ENCODE measurements at places on chromosomes 7 and 10.

DNA sequence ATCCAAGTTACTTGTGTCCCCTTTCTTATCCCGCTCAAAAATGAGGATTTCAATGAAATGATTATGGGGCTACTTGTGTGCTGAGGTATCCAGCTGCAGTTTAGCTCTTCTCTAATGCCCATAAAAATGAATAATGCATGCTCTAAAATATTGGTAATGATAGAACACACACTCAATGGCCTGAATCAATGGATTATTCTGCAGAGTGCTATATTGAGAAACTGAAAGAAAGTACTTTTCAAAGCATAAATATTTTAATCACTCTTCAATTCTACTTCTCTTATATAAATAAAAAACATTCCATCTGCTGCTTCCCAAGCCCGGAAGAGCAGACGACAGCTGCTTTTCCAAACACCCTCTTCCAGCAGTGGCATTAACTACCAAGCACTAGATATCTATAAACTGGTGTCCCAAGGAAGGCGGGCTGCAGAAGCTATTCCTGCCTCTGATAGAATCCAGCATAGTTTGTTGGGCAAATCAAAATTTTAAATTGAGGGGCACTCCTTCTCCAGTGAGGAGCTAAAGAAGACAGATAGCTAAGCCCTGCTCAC is 284.9 kb upstream of the AOAH start:
- DNase-seq: no peak

DNA sequence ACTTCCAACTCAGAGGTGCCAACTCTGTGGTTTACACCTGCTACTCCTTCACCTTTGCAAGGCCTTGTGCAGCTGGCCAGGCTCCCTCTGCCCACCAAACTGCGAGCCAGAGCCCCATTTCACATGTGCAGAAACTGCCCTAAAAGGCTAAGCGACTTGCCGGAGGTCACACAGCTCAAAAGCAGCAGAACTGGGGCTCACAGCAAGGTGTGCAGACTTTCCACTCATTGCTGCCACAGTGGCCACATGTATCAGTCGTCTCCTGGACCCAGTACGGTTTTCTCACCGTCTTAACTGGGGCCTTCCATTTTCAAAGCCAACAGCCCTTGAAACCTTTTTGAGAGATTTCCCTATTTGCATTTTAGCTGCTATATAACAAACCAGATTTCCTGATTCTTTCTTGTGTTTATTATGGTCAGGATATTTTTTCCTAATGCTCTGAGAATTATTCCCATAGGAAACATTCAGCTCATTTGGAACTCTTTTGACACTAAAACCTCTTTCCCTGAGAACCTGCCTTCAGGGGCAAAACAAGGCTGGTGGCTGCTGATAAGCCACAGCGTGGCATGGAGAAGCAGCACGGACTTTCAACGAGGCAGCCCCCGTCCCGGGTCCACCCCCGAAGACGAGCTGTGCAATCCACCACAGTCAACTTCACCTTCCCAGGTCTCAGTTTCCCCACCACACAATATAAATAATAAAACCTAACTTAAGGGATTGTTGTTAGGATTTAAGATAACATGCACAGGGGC is 29.9 kb downstream of the SORBS1 start:
- DNase-seq: no peak

GRCh38 chr7:113856010-113856409 is 62.8 kb downstream of the PPP1R3A start:
- DNase-seq: no peak

- DNase-seq: no peak
Measured at GRCh38 chr10:97503406-97503805, 4.7 kb downstream of the UBTD1 start.

- DNase-seq: no peak
Measured at GRCh38 chr7:135224027-135224426, 9.6 kb upstream of the STRA8 start.

DNA sequence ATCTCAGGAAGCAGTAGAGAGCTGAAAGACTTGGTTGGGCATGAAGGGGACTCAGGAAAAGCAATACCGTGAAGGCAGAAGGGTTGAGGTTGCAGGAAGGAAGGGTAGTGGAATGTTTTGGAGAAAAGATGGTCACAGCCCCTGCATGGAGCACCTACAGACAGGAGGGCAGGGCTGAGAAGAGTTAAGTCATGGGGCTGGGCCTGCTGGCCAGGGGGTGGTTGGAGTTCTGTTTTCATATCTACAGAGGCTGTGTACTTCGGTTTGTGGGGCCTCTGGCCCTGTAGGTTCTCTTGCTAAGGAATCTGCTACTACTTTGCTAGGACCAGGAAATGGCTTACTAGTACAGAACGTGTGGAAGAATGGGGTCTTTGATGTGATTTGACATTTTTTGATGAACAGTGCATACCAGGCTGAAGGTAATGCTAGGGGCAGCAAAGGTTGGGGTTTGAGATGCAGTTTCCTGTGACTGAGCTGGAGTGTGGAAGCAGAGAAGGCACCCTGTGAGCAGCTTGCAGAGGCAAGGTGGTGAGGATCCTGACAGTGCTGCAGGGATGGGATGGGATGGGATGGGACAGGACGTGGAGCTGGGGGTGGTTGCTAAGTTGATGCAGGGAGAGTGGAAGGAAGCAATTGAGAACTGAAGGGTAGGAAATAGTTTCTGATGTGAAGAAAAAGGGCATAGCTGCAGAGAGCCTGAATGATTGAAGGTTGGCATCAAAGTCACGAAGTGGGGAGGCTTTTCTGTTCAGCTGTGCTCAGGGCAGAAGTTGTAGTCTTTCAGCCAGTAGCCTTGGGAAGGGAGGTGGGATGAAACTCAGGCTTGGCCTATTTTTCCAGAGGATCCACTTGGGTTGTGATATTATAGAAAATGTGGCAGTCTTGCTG is 7.8 kb downstream of the RPS24 start:
- no peak for DNase-seq

GRCh38 chr10:31484431-31485135 is 165.6 kb downstream of the ZEB1 start:
- DNase-seq: no peak

- DNase-seq: no peak
Measured at GRCh38 chr7:47690902-47691558, 109.1 kb upstream of the TNS3 start.

- DNase-seq: no peak
Measured at GRCh38 chr10:126969310-126969709, 64.1 kb downstream of the DOCK1 start.

GRCh38 chr7:55827577-55827976 is 35.0 kb downstream of the SEPTIN14 start:
- no peak for DNase-seq

- DNase-seq: no peak
Measured at GRCh38 chr7:27173956-27174873, at the start of gene HOXA10. TSS of gene HOXA10 (minus strand) at chr7:27174320. CDS start at chr7:27174306, 14 bp downstream.

DNA sequence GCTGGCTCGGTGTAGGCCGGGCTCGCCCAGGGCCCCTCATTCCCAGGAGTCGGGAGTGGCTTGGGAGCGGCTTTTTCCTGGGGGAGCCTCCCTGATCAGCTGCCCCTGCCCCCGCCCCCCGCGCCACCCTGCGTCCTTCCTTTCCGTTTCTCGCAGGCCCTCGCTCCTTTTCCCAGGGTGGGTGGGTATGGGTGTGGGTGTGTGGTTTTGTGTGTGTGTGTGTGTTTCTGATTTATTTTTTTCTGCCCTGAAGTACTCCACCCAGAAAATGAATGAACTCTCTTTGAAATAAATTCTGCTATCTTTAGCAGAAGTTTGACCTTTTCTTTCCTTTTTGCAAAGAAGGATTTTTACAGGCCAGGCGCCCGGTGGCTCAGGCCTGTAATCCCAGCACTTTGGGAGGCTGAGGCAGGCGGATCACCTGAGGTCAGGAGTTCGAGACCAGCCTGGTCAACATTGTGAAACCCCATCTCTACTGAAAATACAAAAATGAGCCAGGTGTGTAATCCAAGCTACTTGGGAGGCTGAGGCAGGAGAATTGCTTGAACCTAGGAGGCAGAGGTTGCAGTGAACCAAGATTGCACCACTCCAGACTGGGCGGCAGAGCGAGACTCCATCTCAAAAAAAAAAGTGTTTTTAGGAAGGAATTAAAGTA is 30.0 kb upstream of the AP5Z1 start:
- no peak for DNase-seq

Measured in stimulated activated CD4-positive, alpha-beta T cell treated with anti-CD3 and anti-CD28 coated beads, Interleukin-4, amount 100 ng/mL, for 1 hour (primary cell).